ENCODE measurements at places on chromosomes 1 and 21. TPM values are rescaled to one million over a fixed set of nuclear protein-coding genes. Genes with fewer than 3 reads are reported as not detected.

Gene RGS8
- 0.06 TPM for total RNA-seq

GRCh38 chr1:55069280-55069679 lies 29.9 kb downstream of the PCSK9 start:
- no peak overlapping the region for H3K27ac ChIP-seq
- peaks cover 33% of the 10 kb centered on the region for H3K4me1 ChIP-seq
- H3K4me3 ChIP-seq = no peak overlapping the region

Gene TPTE
- total RNA-seq = not detected

DNA sequence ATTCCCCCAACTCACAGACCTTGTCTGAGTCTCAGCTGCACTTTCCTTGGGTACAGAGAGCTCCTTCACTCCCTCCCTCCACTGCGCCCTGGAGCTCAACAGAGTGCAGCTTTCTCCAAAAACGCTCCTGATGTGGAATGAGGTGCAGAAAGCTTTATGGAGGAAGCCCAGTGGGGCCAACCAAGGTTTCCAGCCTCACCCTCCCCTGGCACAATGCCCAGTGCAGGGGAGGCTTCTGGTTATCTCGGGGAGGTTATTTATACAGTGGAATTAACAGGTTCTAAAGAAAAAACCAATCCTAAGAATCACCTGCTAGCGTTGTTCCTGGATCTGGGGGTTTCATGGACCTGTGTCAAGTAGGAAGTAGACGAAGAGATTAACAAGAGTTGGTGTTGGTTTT lies at the start of gene ITLN1:
Gene ITLN1 (minus strand): TSS at position 139 of the 400 bp plus-strand sequence. CDS start 303 bp downstream, outside the sequence.
- no peaks in the 10 kb centered on the region for H3K4me1 ChIP-seq
- peak; percentile 34 for DNase-seq
- no peaks in the 10 kb centered on the region for H3K36me3 ChIP-seq
- H3K27ac ChIP-seq = no peak within 1 kb of the TSS

Gene AMPD1
- total RNA-seq = not detected

Gene NBPF8
- total RNA-seq = 10.8 TPM

Gene SYT11
- 25.2 TPM for total RNA-seq
